Stimulated activated CD8-positive, alpha-beta memory T cell treated with anti-CD3 and anti-CD28 coated beads, Interleukin-12 subunit alpha, Interleukin-12 subunit beta, amount 100 ng/mL, for 1 hour (primary cell): ENCODE measurements at places on chromosomes 6 and 20.

GRCh38 chr6:2921520-2922115, 18.5 kb upstream of the SERPINB9 start:
- DNase-seq = no peak

DNA sequence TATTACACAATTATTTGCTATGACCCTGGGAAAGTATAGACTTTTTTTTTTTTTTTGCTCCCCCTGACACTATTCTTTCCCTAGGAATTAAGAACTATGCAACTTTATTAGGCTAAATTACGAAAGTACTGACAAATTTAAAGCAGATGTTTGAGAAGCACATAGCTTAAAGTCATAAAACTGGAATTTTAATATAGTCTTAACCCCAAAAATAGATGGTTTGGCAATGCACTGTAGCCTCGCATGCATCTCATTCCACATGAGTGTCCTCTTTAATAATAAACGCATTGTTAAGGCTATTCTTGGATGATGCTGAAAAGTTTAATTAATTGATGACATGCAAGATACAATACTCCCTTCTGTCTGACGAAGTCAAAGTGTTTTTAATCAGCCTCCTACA, 49.3 kb downstream of the TBC1D7 start:
- DNase-seq = no peak

DNA sequence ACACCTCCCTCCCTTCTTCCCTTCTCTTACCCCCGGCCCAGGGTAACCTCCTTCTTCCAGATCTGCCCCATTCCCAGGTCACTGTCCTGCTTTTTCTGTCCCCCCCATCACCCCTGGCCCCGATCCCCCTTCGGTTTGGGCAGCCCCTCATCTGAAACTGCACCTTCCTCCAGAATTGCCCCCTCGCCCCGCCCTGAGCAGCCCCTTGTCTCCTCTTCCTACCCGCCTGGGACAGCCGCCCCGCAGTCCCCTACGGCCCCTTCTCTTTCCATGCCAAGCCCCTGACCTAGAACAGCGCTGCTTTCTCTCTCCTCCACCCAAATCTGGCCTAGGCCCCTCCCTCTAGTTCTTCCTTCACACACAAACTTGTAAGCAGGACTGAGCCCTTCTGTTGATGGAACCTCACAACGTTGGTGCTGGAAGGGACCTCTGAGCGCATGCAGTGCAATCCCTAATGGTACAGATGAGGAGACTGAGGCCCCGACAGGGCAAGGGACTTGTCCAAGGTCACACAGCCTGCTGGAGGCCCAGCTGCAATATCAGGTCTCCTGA, 630 bp downstream of the PPP2R5D start:
- DNase-seq = no peak

DNA sequence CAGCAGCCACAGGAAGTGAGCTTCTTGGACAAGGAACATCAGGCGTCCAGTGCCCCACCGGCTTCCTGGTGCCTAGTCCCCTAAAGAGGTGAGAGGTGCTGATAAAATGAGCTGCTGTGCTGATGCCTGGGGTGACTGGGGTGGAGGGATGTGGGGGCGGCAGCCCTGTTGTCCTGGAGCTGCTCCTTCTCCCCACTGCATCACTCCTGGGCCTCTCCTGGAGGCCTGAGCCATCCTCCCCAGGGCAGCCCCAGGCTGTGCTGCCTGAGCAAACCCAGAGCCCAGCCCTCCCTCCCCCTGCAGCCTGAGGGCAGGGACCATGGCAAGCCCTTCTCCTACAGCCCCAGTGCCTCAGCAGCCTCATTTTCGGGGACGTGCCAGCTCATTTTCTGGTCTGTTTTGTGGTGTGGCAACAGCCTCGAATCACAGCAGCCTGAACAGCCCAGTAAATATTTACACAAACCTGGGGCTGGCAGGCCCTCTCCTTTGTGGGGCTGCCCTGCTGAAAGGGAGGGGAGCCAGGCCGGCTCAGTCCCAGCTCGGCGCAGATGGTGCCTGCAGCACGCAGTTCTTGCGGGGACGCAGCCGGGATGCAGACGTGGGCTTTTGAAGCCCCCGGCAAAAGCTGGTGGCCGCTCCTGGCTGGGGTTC, 259.9 kb downstream of the DLL1 start:
- no peak for DNase-seq

- no peak for DNase-seq
Measured at GRCh38 chr20:33789109-33789857, 21.9 kb upstream of the CHMP4B start.

- DNase-seq = no peak
Measured at GRCh38 chr6:14450133-14450504, 332.5 kb downstream of the CD83 start.

DNA sequence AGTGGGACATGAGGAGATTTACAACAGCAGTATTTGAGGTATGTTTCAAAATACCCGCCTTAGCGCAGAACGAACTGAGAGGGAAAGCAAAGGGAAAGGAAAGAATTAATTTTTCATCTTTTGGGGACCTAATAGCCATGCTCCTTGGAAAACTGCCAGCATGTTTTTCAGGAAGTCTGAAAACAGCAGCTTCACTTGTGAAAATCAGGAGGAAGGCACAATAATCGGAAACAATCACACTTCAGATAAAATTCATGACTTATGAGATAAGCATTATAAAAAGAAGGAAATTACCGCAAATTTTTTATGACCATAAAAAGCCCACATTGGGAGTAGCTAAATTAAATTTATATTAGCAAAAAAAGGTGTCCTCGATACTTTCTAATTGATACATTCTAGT, 541.1 kb downstream of the HAO1 start:
- no peak for DNase-seq

GRCh38 chr6:166554316-166554715, 32.2 kb downstream of the RAMACL start:
- DNase-seq = no peak

DNA sequence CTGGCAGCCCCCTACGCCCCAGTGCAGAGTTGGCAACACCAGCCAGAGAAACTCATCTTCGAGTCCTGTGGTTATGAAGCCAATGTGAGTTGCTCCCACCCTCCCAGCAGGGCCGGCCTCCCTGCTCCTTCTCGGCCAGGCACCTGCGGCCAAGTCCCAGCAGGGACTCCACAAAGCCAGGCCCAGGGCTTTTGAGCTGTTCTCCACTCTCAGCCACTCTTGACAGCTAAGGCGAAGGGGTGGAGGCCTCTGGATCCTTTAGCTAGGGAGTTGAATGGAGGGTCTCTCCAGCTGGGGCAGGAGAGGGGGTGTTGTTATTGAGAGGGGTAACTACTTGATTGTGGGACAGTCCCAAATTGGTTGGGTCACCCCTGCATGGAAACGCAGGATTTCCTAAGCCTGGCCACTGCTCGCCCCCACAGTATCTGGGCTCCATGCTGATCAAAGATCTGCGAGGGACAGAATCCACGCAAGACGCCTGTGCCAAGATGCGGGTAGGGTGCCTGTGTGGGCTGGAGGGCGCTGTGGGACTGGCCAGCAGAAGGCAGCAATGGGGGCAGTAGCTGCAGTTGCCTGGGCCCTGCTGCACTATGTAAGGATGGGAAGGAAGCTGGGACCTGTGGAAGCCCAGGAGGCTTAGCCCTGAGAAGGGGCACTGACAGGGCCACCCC, 58.3 kb downstream of the TCP11 start:
- no peak for DNase-seq

DNA sequence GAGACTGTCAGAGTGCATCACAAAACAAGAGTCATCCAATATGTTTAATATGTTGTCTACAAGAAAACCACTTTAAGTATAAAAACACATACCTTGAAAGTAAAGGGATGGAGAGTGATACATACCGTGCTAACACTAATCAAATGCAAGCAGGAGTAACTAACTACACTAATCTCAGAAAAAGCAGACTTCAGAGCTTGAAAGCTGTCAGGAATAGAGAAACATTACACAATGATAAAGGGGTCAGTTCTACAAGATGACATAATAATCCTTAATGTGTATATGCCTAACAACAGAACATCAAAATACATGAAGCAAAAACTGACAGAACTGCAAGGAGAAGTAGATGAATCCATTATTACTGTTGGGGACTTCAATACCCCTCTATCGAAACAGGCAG, 59.7 kb upstream of the SMIM29 start:
- no peak for DNase-seq

DNA sequence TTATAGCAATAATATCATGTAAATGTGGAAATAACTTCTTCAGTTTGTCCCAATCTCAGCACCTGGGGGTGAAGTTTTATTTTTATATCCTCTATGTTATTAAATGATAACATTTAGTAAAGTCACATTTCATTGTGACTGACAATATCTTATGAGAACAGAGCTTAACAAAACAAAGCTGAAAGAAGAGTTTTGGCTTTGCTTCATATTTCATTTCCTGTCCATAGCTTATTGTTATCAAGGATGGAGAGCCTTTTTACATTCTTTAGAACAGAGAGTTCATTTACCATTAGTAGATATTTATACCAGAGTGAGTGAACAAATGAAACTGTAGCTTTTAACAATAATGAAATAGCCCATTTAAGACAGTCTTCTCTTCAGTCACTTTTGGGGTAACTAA, 231.9 kb upstream of the SGK1 start:
- no peak for DNase-seq

GRCh38 chr20:63122626-63123025, 93.3 kb downstream of the YTHDF1 start:
- no peak for DNase-seq

GRCh38 chr20:9156529-9157280, 87.8 kb downstream of the PLCB4 start:
- no peak for DNase-seq

DNA sequence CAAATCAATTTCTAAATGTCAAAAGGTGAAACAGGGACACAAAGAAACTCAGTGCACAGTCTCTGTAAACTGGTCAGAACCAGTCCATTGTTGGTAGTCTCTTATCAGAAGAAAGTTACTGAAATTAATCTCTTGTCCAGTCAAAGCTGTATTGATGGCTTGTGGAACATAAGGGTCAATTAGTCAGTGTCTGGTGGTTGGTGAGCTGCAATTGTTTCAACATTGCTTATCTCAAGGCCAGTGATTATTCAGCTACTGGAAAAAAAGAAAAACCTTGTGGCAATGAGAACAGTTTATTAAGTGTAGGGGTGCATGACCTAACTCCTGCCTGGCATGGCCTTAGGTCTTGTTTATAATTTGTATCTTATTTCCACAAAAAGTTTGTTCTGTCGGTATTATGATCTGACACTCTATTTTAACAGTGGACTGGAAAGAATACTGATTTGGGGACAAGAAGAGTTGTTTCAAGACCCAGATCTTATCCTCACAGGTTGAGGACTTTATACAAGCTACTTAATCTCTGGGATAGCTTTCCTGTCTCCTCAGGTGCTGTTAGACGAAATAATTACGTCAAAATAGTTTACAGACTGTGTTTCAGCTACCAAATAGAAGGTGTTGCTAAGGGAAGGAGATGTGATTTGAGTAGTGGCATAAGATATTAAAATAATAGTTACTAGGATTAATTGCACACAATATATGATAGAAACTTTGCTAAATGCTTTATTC, 520.0 kb upstream of the IRAK1BP1 start:
- no peak for DNase-seq

DNA sequence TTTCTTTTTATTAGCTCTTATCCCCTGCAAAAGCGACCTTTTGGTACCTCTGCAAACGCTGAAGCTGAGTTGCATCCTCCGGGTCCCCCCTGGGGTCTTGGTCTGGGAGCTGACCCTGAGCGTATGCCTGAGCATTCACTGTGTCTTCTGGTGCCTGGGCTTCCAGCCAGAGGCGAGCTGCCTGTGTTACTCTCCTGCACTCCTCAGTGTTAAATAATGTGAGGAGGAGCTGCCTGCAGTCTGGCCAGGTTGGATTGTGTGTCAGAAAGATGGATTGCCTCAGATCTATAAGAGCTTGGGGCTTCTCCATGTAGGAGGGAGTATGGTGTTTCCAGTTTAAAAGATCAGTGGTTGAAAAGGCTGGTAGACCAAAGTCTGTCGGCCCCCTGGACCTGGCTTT, 8.7 kb upstream of the GMPR start:
- DNase-seq = no peak

DNA sequence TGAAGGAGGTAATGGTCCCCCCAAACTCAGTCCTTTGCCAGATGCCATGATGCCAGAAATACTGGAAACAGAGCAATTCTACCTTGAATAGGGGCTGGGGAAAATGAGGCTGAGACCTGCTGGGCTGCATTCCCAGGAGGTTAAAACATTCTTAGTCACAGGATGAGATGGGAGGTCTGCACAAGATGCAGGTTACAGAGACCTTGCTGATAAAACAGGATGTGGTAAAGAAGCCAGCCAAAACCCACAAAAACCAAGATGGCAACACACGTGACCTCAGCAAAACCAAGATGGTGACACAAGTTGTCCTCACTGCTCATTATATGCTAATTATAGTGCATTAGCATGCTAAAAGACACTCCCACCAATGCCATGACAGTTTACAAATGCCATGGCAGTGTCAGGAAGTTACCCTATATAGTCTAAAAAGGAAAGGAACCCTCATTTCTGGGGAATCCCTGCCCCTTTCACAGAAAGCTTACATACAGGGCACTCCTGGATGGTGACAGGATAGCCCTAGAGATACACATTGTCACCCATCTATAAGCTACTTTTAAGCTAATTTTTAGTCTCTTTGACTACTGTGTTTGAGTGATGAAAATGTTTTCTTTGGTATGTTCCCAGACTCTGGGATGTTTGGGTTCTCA, 979.7 kb downstream of the TBC1D32 start:
- DNase-seq = no peak

DNA sequence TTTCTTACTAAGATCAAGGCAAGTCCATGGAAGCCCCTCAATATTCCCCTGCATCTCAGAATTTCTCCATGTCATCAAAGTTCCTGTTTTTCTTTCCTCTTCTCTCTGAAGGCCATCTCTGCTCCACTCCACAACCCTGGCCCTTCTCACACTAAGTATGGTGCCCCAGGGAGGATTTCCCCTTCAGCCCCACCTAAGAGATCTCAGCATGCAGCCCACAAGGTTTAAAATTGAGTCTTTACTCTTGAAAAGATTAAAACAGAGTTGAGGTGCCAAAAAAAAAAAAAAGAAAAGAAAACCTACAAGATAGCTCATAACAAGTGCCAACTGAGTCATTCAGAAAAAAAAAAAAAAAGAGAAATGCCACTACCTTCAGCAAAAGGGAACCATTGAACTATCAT, 36.5 kb upstream of the TNFAIP3 start:
- DNase-seq = no peak

DNA sequence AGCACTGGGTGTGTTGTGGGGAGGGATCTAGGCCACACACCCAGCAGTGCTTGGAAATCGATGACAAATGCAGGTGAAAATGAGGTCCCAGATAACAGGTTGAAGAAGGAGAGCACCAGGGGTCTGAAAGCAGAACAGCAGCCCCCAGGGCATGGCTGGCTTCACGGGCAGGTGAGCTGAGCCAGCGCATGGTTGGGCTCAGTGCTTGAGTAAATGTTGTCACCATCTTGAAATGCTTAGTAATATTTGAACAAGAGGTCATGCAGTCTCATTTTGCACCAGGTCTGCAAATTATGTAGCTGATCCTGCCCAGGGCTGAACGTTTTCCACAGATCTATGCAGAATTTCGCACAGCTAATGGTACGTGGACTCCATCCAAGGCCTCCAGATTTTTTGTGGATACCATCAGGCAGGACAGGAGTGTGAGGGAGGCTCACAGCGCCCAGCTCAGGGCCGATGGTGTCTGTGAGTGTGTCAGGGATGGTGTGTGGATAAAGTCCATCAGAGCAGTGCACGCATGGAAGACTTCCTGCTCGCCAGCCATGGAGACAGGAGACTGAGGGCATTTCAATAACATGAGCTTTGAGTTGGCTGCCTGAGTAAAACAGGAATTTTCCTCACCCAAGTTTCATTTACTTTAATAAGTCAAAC, 53.1 kb upstream of the SNX9 start:
- DNase-seq = no peak
